ENCODE measurements at places on chromosomes 3 and 15.

GRCh38 chr15:36926427-36926825 lies 173.9 kb downstream of the MEIS2 start:
- H3K36me3 ChIP-seq: no peaks in the 10 kb centered on the region
- H3K27ac ChIP-seq: no peak overlapping the region
- no peak overlapping the region for H3K4me3 ChIP-seq
- H3K4me1 ChIP-seq: no peaks in the 10 kb centered on the region
- DNase-seq: no peak

GRCh38 chr3:99945328-99945995 lies 127.8 kb downstream of the CMSS1 start:
- H3K36me3 ChIP-seq: no peaks in the 10 kb centered on the region
- no peaks in the 10 kb centered on the region for H3K27me3 ChIP-seq
- no peaks in the 10 kb centered on the region for H3K4me1 ChIP-seq
- no peak for DNase-seq
- H3K4me3 ChIP-seq: no peak overlapping the region

DNA sequence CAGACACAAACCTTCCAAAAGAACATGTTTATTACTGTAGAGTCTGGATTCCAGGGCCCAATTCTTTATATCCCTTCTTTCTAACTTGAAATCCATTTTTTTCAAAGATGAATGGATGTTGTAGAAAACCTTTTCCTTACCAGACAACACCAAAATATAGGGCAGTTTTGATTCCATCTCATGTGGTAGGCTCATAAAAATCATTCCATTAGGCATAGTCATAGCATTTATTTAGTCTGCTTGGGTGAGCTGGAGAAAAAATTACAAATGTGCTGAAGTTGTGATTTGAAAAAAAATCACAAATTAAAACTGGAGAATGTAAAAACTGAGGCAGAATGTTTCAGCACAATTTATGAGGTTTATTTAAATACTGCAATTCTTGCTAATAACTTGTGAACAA lies 199.3 kb upstream of the TBC1D5 start:
- no peak overlapping the region for H3K27ac ChIP-seq
- H3K4me3 ChIP-seq: no peak overlapping the region
- no peaks in the 10 kb centered on the region for H3K27me3 ChIP-seq
- H3K36me3 ChIP-seq: no peaks in the 10 kb centered on the region
- peaks cover 41% of the 10 kb centered on the region for H3K4me1 ChIP-seq

DNA sequence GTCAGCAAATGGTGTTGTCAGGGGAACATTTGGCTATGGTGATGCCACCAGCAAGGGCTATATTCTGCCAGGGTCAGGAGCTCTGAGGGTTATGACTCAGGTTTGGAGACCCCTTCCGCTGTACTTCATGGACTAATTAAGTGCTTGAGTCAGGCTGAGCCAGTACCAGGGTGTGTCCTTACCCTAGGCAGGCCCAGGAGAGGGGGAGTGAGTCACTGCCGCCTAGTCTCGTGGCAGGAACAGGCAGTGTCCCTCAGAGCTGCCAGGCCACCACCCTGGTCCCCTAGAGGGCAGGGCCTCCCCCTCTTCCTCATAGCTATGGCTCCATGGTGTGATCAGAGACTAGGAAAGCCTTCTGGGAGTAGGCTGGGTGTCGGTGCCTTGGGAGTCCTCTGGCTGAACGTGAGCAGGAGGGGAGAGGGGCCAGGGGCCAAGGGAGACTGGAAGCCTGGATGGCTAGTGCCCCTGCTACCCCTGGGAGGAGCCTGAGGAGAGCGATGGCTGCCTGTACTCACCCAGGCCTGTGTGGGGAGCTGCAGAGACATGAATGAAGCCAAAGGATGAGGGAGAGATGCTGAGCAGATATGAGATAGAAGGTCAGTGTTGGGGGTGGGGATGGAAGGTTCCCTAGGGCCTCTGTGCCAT lies 10.6 kb downstream of the MAPKAPK3 start:
- DNase-seq: peak; percentile 43
- no peak overlapping the region for H3K4me3 ChIP-seq
- H3K27ac ChIP-seq: peak overlapping the region; percentile 98
- H3K4me1 ChIP-seq: peaks cover 95% of the 10 kb centered on the region
- peaks cover 93% of the 10 kb centered on the region for H3K36me3 ChIP-seq

GRCh38 chr3:87311309-87311708 lies 34.9 kb upstream of the POU1F1 start:
- H3K27me3 ChIP-seq: peaks cover 3% of the 10 kb centered on the region
- H3K4me3 ChIP-seq: no peak overlapping the region
- no peak overlapping the region for H3K27ac ChIP-seq
- no peaks in the 10 kb centered on the region for H3K4me1 ChIP-seq

- H3K4me1 ChIP-seq: no peaks in the 10 kb centered on the region
- no peak overlapping the region for H3K27ac ChIP-seq
- DNase-seq: no peak
- H3K4me3 ChIP-seq: no peak overlapping the region
These were observed 521.0 kb downstream of the GABRG3 start for GRCh38 chr15:27491666-27492621.

- H3K36me3 ChIP-seq: no peaks in the 10 kb centered on the region
- H3K4me1 ChIP-seq: peaks cover 5% of the 10 kb centered on the region
- H3K4me3 ChIP-seq: no peak overlapping the region
- peaks cover 9% of the 10 kb centered on the region for H3K27me3 ChIP-seq
These were observed 6.5 kb downstream of the MUC4 start for GRCh38 chr3:195805181-195805580.

DNA sequence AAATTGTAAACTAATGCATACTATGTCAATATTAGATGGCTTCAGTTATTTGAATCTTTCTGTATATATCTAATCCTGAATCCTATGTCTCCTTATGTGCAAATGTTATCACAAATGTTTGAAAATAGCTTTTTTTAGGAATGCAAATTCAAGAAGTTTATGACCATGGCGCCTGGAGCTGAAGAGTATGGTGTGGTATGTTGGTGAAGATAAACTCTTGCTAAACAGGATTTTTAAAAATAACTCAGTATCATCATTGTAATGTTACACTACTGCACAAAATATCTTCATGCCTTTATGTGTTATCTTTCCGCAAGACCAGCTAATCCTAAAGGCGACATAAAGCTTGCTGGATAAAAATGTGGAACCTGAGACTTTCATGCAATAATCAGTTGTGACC lies 382.6 kb downstream of the ROBO1 start:
- no peak overlapping the region for H3K4me3 ChIP-seq
- no peaks in the 10 kb centered on the region for H3K27me3 ChIP-seq
- no peak overlapping the region for H3K27ac ChIP-seq
- no peak for DNase-seq
- H3K36me3 ChIP-seq: no peaks in the 10 kb centered on the region

DNA sequence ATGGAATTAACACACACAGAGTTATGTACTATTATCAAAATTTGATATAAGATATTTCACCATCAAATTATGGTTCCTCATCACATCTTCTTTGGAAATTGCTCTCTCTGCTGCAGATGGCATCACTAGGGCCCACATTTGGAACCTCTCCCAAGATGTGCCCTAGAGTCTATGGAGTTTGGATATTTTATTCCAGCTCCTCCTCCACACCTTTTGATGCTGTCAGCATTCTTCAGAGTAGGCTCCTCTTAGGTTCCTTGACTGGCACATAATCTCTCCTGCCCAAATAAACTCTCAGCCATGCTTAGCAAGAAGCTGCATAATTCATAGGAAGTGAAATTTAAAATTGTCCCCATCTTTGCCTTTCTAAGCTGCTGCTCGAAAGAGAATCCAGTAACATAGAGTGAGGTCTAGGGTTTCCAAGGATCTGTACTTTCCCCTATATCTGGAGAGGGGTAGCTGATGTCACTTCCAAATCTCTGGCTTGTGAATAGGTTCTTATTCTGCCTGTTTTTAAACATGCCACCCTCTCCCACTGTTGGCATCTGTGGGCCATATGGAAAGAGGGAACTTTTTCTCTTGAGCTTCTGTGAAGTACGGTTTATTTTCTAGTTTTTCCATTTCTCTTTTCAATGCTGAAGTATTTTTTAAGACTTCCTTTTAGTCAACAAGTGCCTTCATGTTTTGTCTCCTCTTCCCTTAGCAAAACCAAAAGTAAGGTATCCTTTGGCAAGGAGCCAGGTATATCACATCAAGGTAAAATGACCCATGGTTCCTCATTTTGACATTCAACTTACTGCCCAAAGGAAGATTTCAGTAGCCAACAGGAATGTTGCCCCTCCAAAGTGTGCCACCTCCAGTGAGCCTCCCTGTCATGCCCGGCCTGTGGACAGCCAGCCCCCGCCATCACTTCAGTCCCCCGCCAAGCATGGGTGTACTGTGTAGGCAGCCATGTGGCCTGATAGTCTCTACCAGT lies 75.3 kb upstream of the C2CD4B start:
- H3K27me3 ChIP-seq: no peaks in the 10 kb centered on the region
- H3K4me1 ChIP-seq: peaks cover 12% of the 10 kb centered on the region
- H3K4me3 ChIP-seq: no peak overlapping the region

- no peak overlapping the region for H3K4me3 ChIP-seq
- no peak for DNase-seq
- H3K27ac ChIP-seq: no peak overlapping the region
- no peaks in the 10 kb centered on the region for H3K36me3 ChIP-seq
- H3K27me3 ChIP-seq: peaks cover 30% of the 10 kb centered on the region
- H3K4me1 ChIP-seq: no peaks in the 10 kb centered on the region
These were observed 36.3 kb upstream of the MASP1 start for GRCh38 chr3:187327845-187328244.

Data from DND-41 (cell line).